Mucosa of gallbladder (tissue), 1 donor: ENCODE measurements at places on chromosomes 5 and 9. TPM values are rescaled to one million over a fixed set of nuclear protein-coding genes. Genes with fewer than 3 reads are reported as not detected.

Gene TSSK1B
- total RNA-seq, result 0.20 TPM

Gene SLC45A2
- 0.66 TPM for total RNA-seq

Gene IL5
- not detected for total RNA-seq

Gene CEMIP2
- total RNA-seq, result 103 TPM

DNA sequence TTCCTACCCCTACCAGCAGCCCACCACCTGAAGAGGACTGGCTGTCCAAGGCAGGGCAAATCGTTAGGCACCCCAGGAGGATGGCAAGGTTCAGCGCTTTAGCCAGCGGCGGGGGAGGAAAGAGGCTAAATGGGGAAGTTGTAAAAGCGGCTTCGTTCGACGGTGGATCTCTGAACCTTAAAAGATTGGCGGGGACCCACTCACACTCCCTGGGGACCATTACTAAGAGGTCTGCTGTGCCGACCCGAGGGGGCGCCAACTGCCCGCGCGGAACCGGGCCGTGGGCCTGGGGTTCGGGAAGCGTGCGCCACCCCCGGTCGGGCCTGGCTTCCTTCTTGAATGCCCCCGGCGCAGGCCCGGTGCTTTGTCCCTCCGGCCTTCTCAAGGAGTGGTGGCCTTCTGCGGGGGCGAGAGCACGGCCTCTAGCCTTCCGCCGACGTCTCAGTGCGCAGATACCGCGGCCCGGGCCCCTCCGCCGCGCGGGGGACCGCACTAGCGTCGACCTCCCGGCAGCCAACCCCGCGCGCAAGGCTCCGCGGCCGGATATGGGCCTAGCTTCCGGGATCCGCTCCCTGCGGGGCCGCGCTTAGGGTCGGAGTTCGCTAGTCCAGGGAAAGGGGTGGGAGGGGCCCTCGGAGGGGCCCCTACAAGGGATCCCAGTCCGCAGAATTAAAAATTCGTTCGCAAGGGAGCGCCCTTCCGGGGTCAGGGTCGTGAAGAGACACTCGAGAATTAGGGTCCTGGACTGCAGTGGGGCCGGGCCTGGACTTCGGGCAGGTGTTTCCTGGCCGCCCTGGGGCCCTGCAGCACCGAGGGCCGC lies 10.5 kb downstream of the NR2F1-AS1 start:
- no peak for DNase-seq

DNA sequence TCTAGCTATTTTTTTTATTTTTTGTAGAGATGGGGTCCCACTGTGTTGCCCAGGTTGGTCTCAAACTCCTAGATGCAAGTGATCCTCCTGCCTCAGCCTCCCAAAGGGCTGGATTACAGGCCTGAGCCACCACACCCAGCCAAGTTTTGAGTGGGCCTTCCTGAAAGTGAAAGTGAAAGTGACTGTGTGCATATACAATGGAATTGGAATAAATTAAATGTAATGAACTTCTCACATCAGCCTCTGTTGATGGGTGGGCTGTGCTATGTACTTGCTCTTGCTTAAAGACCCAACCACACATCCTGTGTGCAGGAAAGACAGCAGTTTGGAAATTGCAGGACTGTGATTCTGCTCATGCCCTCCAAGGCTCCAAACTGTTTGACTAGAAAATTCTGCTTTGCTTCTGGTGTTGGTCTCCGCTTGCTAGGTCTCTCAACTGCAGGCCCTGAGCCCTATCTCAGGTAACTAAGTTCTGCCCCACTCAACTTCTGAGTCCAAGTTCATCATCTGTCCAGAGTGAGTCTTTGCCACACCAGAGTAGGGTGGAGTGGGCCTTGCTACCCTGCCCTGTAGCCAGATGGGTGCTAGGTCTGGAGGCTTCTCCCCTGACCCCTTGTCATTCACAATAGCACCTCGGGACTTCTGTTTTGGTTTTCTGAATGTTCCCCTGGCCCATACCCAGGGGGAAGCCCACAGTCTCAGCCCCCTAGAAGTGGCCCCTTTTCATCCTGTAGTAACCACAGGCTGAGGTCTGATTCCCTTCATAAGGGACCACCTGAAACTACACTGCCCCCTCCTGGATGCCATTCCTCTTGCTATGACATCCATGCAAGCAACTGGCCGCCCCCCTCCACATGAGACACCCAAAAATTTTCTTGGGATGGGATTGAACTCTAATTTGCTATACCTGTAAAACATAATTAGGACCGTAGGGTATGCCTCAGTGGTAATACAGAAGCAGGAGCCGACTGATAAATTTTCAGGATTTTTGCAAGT lies 36.5 kb upstream of the RAD23B start:
- no peak for DNase-seq

- DNase-seq, result no peak
These were observed 123.7 kb upstream of the FBXL17 start for GRCh38 chr5:108505608-108506007.

DNA sequence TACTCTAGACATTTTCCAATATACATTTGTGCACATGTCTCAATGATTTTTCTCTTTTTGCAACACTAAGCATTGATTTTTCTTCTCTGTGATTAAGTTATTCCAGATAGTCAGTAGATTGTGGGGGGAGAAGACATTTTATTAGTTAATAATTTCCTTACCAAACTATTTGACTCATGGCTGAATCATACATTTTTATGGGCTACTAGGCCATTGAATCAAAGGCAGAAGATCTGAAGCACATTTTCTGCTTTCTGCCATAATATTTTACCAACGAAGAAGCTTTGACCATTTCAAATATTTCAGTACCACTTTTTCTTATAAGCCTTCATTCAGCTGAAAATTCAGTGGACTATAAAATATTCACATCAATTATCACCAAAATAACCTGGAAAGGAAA lies 175.6 kb downstream of the IRX2 start:
- DNase-seq, result no peak

GRCh38 chr5:956941-957747 lies 51.5 kb upstream of the NKD2 start:
- DNase-seq, result peak; percentile 44

- no peak for DNase-seq
These were observed 2053.1 kb downstream of the EFNA5 start for GRCh38 chr5:105617436-105618215.

GRCh38 chr9:110969971-110970386 lies 68.3 kb downstream of the LPAR1 start:
- DNase-seq, result peak; percentile 14

GRCh38 chr5:30607301-30607894 lies 586.1 kb upstream of the CDH6 start:
- no peak for DNase-seq

- DNase-seq, result no peak
These were observed 29.8 kb downstream of the PHF2 start for GRCh38 chr9:93606187-93606586.

GRCh38 chr9:38154501-38155421 lies 85.7 kb upstream of the SHB start:
- DNase-seq, result no peak

DNA sequence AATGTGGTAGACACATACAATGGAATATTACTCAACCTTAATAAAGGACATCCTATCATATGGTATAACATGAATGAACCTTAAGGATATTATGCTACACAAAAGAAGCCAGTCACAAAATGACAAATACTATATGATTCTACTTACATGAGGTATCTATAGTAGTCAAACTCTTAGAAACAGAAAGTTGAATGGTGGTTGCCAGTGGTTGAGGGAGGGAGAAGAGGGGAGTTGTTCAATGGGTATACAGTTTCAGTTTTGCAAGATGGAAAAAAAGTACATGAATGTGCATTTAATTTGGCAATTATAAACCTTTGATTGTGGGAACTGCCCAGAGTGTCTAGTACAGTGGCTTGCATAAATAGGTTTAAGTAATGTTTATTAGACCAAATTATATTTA lies 473.3 kb upstream of the ZNF608 start:
- no peak for DNase-seq

DNA sequence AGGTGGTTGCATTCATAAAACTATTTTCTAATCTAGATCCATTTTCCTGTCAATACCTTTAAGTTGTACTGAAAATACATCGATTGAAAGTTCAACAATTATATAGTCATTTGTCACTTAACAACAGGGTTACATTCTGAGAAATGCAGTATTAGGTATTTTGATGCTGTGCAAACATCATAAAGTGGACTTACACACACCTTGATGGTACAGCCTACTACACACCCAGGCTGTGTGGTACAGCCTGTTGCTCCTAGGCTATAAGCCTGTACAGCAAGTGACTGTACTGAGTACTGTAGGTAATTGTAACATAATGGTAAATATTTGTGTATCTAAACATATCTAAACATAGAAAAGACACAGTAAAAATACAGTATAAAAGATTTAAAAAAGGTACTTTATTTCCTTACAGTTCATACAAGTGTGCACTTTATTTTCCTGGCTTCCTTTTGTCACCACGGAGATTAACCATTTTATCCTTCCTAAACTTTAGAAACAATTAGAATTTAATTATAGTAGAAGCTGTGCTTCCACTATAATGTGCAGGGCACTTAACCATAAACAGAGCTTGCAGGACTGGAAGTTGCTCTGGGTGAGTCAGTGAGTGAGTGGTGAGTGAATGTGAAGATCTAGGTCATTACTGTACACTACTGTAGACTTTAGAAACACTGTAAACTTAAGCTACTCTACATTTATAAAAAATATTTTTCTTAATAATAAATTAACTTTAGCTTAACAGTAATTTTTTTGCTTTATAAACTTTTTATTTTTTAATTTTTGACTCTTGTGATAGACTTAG lies 42.9 kb upstream of the MEF2C start:
- no peak for DNase-seq

DNA sequence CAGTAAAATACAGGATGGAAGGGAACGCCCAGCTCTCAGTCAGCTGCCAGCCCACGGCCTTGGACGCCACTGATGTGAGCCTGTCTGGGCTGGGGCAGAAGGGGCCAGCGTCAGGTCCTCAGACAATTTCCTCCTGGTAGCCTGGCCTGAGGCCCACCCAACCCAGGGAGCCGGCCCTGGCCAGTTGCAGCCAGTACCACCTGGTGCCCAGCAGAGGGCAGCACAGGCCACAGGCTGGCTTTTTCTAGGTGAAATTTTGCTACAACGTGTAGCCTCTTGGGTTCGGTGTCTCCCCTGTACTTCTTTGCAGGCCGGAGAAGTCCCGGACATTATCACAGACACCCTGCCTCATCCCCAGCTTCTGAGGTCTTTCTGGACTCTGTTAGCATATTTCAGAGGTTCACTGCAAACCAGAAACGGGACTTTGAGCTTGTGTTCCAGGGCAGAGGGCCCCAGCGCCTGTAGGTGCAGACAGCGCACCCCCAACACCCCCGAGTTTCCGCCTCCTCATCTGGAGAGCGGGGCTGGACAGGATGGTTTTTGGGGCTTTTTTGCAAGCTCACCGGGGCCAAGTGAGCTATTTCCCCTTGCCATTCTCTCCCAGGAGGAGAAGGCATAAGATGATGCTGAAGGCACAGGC lies 45.9 kb upstream of the KCNMB1 start:
- peak; percentile 67 for DNase-seq

- no peak for DNase-seq
These were observed 97.2 kb upstream of the BASP1 start for GRCh38 chr5:17120209-17120608.

GRCh38 chr9:13113216-13113615 lies 166.3 kb downstream of the MPDZ start:
- DNase-seq, result no peak
